ENCODE measurements at places on chromosomes 1 and 21. TPM values are rescaled to one million over a fixed set of nuclear protein-coding genes. Genes with fewer than 3 reads are reported as not detected.
A peak's percentile ranks its signal among the peaks of the same experiment; 100 is the strongest.

- no peak for DNase-seq
Observed at GRCh38 chr1:16433030-16433429, 4.2 kb downstream of the SPATA21 start.

- peak; percentile 64 for DNase-seq
Observed at GRCh38 chr21:36839123-36839522, 127.3 kb downstream of the HLCS start.

DNA sequence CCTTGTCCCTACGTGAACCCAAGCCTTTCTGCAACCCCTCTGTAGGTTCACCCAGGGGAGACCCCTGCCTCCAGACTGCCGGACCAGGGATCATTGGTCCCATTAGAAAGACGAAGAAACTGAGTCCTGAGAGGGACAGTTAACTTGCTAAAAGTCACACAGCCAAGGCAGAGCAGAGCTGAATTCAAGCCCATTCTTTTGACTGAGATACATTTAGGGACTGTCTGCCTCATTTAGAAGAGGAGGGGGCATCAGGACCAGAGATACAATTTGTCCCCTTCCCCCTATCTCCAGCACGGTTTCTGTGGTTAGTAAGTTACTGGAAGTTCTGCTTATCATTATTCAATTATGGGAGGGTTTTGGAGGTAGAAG, 19.1 kb downstream of the KCNQ4 start:
- no peak for DNase-seq

- DNase-seq, result peak; percentile 58
Observed at GRCh38 chr1:198107091-198107501, 49.7 kb upstream of the NEK7 start.

- DNase-seq, result peak; percentile 46
Observed at GRCh38 chr1:21669258-21670058, at the start of gene RAP1GAP. RAP1GAP (minus strand) TSS chr1:21669357; CDS start chr1:21620032, 49,325 bp downstream.

DNA sequence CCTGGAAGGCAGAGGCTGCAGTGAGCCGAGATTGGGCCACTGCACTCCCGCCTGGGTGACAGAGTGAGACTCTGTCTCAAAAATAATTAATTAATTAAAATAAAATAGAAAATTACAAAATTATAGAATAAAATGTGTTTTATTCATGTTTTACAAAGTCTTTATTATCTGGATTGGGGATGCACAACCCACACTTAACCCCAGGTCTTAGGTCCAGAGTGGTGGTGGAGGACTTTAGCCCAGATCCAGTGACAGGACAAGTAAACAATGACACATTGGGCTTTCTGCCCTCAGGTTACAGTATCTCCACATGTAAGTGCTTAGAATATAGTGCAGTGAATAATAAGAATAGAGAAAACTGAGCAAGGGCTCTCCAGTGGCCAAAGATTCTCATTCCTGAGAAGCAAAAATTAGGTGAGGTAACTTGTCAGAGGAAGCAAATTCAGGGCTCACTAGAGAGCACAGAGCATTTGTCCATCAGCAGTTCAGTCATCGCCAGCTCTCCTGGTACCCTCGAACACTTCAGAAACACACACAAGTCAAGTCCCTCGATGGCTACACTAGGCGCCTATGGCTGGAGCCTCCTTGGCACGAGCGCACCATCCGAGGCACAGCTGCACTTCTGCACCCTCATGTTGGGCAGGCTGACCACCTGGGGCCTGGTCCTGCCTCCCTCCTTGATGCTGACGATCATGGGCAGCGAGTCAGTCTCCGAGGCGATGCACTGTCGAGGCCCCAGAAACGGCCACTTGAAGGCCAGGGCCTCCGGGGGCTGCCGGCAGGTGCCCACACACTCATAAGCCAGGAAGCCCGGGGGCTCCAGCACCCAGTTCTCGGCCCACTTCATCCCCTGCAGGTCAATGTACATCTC, 2.6 kb downstream of the LEFTY1 start:
- no peak for DNase-seq

- DNase-seq, result no peak
Observed at GRCh38 chr1:15942661-15943327, 33.1 kb downstream of the ZBTB17 start.

Gene IFI44
- 3.7 TPM for total RNA-seq

Gene LCE3D
- not detected for total RNA-seq

Gene ACBD6
- 45.9 TPM for total RNA-seq

Gene CROCC
- 24.0 TPM for total RNA-seq

All from GM23248 (cell line).